A549 (cell line): ENCODE measurements at places on chromosomes 11 and 22. TPM values are rescaled to one million over a fixed set of nuclear protein-coding genes. Genes with fewer than 3 reads are reported as not detected.

DNA sequence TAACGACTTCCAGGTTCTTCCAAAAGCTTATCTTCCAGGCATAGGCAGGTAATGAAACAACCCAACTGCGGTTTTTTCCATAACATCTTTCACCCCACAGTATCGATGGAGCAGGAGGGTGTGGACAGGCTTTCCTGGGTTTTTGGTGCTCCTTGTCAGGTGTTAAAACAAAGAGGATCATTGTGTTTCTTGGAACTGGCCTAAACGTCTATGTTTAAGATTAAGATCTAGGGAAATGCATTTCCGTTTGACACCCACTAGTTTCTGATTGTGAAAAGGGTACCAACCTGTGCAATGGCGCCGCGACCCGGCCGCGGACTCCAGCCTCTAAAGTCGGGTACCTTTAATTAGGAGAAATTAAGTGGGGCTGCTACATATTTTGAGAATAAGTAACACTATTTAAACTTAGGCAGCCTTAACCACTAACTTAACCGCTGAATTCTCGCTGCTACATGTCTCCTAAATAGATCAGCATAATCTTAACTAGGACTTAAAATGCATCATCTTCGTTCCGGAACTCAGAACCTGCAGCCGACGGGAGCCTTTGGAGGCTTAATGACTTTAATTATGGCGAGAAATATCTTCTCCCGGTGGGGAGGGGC, 31.5 kb downstream of the C22orf31 start:
- no peak for DNase-seq

DNA sequence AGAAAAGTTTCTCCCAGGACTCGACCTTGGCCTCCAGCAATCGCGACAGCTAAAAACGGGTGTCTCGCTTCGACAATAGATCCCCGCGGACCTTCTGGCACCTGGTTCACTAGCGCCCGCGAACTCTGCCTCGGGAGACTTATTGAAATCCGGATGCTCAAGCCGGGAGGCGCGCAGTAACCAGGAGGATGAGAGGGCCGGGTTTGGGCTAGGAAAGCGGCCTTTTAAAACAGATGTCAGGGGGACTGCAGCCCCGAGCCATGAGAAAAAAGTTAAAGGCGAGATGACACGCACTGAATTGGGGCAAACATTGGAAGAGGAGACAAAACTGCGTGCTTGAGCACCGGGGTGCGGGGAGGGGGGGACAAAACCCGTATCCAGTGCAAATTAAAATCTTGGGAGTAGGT, 637 bp upstream of the ZBTB16 start:
- no peak for DNase-seq

DNA sequence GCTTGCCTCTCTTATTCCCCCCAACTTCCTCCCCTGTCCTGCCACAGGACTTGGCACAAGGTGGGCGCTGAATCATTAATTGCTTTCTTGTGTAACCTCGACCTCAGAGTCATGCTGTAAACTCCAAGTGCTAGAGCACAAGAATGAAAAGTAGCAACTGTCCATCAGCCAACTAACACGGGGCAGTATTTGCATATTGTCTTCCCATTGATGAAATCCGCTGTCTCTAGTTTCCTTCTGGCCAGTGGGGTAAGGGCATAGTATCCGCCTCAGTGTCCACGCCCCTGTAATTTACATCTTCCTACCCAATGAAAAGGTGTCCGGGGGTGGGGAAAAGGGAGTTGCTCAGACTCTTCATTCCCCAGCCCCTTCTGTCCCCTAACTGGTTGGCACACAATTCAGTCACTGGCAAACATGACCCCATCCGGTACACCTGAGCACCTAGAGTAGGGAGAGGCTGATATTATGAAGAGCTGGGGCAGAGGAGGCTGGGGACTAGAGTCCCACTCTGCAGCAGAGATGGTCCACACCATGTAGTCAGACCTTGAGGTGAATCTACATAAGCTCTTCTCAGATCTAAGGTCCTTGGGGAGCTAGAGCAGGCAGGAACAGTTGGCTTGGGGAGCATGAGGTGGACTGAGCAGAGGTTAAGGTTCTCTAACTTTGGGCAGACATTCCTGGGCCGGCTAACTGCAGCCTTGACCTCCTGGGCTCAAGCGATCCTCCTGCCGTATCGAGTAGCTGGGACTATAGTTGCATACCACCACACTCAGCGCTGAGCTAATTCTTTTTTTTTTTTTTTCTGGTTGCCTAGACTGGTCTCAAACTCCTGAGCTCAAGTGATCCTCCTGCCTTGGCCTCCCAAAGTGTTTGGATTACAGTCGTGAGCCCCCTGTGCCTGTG, 6.8 kb upstream of the GGA1 start:
- no peak for DNase-seq

GRCh38 chr11:69721745-69722144, 17.9 kb upstream of the FGF19 start:
- DNase-seq, result no peak

DNA sequence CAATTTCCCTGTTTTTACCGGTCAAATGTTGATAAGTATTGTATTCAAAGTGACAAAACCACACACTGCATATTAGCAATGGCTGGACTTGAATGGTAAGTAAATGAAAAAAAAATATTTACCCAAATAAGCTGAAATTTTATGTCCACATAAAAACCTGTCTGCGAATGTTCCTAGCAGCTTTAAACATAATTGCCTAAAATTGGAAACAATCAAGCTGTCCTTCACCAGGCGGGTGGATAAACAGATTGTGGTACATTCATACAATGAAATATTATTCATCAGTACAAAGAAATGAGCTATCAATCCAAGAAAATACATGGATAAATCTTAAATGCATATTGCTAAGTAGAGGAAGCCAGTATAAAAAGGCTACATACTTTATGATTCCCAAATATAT, 1067.8 kb downstream of the LRRC4C start:
- DNase-seq, result no peak

- DNase-seq, result no peak
Observed at GRCh38 chr11:2027708-2028107, 30.1 kb upstream of the H19 start.

- no peak for DNase-seq
Observed at GRCh38 chr11:25899617-25900160, 432.2 kb upstream of the ANO3 start.

DNA sequence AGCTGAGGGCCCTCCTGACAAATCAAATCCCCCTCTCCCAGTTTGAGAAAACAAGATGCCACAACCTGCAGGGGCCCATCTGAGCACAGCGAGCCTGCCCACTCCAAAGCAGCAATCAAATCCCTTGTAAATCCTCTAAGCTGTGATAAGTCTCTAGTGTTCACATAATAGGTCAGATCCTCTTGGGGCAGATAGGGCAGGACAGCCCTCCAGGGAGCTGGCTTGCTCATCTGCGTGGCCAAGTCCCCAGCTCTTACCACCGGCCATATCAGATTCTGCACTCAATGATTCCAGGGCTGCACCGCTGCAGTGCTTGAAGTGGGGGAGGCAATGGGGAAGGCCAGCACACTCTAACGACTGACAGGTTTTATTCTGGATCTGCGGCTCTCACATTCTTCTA, 29.6 kb upstream of the FLI1 start:
- DNase-seq, result no peak

DNA sequence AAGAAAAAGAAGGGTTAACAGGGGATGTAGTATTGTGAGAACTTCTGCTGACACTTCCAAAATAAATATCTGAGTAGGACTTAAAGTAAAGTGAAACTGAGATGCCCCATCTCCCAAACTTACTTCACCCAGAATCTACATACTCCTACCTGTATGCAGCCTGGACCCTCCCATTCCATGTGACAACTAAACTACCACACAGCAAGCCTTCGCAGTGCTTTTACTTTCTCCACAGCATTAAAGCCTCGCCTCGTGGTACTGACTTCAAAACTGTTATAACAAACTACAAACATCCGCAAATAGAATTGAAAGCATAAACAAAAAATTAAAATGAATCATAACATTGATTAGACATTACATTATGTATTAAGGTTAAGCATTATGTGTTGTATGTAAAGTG, 985 bp downstream of the MPZL2 start:
- no peak for DNase-seq

- DNase-seq, result no peak
Observed at GRCh38 chr11:75398906-75399305, 412 bp upstream of the RPS3 start.

- DNase-seq, result no peak
Observed at GRCh38 chr11:80349997-80350396, 909.2 kb upstream of the TENM4 start.

Gene LARGE1
- polyA plus RNA-seq, result 2.3 to 2.7 TPM (median 2.6 TPM) in 3 replicates

Gene NPTXR
- polyA plus RNA-seq, result 9.7 to 15.3 TPM (median 14.8 TPM) in 3 replicates
